ENCODE measurements at places on chromosomes 1 and 21.

DNA sequence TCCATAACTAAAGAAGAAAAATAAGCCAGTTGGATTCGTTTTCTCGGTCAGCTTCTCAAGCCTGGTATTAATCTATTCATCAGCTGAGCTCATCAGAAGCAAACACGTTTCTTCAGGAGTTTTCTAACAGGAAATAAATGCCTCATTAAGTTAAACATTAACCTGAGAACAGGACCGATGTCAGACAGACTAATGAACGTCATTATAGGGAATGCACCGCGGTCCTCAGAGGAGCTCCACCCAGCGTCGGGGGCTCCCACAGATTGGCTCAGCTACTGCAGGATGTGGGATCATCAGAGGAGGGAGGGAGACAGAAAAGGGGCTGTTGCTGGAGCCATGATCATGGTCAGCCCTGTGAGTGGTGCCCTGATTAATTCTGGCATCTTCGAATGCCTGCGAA, 615.4 kb downstream of the PTPRU start:
- no peak for DNase-seq

DNA sequence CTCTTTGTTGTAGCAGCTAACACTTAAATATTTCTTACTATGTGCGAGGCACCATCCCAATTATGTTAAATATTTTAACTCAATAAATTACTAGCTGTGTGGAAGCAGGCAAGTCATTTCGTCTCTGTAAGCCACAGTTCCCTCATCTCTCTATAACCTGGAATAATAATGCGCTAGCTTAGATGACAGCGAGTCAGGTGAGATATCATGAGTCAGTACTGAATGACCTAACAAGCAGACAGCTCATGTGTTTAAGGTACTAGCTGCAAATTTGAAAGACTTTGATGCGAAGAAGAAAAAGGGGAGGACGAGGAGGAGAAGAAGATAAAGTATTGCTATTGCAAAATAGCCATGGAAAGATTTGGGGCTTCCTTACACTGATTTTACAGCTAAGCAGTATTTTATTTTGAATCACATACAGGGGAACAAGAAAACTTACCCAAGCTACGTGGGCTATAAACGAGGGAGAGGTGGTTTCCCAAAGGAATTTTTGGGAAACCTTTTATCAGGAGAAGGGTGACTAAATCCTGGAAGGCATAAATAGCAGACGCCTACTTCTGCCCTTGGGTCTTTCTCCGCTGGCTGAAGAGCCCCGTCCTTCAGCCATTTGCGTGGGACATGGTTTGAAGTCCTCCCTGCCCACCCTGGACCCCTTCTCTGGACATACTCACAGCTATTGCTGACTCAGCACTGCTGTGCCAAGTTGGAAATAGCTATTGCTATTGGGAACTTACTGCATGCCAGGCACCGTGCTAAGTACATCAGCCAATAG, 8.9 kb downstream of the CITED4 start:
- DNase-seq = no peak

DNA sequence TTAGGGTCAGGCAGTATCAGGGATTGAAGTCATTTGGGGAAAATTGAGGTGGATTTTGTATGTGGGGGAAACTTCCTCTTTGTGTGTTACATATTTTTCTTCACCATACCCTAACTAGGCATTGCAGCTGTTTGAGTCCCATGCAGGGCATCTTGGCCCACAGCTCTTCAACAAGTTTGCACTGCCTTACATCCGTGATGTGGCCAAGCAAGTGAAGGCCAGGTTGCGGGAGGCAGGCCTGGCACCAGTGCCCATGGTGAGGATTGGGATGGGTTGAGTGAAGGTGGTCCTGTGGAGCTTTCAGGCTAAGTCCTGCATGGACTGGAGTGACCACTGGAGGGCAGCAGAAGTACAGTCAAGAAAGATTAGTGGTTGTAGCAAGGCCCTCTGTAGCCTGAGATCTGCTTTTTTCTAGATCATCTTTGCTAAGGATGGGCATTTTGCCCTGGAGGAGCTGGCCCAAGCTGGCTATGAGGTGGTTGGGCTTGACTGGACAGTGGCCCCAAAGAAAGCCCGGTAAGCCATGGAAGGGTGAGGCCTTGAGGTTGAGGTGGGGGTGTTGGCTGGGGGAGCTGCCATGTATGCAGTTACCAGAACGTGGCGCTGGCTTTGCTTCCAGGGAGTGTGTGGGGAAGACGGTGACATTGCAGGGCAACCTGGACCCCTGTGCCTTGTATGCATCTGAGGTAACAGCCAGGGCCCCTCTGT, 2.4 kb downstream of the UROD start:
- peak; percentile 50 for DNase-seq

- DNase-seq = no peak
These were observed 50.3 kb downstream of the ARID4B start for GRCh38 chr1:235277709-235278108.

DNA sequence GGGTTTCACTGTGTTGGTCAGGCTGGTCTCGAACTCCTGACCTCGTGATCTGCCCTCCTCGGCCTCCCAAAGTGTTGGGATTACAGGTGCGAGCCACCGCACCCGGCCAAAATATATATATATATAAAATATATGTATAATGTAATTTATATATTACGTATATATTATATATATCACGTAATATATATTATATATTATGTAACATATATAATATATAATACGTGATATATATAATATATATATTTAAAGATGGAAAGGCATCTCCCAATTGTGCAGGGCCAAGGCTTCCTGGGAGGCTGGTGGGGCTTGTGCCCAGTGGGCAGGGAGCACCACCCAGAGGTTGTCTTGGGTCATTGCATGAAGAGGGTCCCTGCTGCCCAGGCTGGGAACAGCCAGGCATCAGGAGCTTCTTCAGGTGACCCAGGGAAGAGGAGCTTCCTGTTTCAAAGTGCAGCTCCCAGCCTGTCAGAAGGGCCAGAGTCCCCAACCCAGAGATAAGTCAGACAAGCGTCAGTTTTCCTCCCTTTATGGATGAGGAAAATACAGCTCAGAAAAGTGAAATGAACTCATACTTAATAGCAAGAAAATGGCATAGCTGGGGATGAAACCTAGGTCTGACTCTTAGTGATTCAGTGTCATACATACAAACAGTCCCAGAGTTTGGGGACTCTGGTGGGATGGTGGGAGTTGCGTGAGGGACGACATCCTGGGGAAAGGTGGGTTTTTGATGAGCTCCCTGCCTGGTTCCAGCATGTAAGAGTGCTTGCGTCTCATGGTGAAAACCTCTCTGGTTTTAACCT, 12.0 kb downstream of the UBE2Q1 start:
- no peak for DNase-seq

DNA sequence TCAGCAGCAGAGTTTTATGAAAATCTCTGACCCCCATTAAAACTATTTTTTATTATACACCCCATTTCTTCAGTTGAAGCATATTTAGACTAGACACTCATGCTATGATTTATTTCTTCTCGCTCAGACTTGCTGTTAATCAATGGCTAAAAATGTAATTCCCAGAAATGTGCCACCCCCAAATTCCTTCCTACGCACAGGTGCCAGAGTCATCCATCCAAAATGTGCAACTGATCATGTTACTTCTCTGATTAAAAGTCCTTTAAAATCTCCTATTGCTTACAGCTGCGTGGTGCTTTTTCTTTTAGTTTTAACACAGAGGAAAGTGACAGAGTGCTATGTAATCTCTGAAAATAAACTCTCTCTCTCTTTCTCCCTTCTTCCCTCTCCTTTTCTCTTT, 954.4 kb downstream of the NCAM2 start:
- DNase-seq = no peak

GRCh38 chr1:203351037-203351625, at the start of gene FMOD:
Gene FMOD (minus strand): TSS chr1:203351122. CDS start chr1:203348270, 2,852 bp downstream.
- DNase-seq = no peak

GRCh38 chr1:24964811-24965570, 34.9 kb upstream of the RUNX3 start:
- DNase-seq = peak; percentile 50

DNA sequence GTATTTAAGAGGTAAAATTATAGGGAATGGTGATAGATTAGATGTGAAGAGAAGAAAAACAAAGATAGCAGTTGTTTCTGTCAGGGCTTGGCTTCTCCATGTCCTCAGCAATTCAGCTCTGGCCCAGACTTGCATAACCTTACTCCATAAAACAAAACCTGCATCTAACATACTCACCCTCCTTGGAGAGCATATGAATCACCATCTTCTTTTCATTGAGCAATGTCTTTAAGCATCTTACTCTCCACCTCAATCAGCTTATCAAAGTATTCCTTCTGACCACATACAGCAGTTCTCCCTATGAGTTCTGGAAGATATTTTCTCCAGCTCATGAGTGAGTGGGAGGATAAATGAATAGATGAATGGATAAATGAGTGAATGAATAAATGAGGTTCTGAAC, 49.0 kb downstream of the RAB3B start:
- DNase-seq = no peak

DNA sequence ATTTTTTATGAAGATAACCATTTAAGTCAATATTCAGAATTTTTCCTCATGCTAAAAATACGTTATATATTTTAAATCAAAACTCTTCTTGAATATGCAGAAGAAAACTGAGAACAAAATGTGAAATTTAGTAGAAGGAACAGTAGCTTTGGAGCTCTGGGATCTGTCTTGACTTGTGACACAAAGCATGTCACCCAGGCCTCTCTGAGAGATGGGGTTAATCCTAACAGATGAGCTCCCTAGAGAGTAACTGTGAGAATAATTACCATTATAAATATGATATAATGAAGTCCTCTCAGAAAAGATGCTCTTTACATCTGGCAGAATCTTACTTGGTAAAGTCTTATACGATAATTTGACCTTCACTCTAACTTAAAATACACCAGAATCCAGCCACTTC, 272.0 kb downstream of the PTPRC start:
- no peak for DNase-seq

GRCh38 chr1:183966487-183966886, 71.0 kb downstream of the COLGALT2 start:
- DNase-seq = no peak

DNA sequence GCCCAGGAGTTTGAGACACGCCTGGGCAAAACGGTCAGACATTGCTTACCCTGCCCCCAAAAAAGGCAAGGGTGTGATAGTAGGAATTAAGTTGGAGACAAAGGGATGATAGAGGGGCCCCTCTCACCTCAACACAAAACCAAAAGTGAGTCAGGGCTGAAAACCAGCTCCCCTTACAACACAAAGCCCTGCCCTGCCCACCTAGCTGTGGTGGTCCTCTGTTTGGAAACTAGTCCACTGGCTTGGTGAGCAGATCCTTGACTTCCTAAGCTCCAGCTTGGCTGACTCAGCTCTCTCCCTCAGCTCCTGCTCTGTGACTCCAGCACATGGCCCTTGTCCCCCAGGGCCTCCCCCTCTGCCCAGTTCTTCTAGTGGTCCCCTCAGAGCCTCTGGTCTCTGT, 603.8 kb downstream of the PTPRC start:
- DNase-seq = no peak

- no peak for DNase-seq
These were observed 79.8 kb downstream of the PCBP3 start for GRCh38 chr21:45723049-45723958.

DNA sequence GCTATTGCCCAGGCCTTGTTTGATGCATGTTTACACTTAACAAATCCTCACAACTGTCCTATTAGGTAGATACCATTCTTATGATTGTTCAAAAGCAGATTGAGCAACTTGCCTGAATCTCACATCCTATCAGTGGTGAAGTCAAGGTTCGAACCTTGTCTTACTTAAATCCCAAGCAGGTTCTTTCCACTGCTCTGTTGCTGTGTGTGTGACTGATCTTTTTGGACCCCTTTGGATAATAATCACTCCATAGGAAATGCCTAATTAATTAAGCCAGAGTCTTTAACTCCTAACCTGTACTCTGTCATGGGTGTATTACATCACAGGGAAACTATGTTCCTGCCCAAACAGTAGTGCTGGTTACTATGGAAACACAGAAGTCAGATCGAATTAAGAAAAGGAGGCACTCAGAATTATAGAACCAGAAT, 84.2 kb downstream of the SPATA46 start:
- DNase-seq = no peak

GRCh38 chr1:40306296-40306695, 10.8 kb downstream of the COL9A2 start:
- DNase-seq = no peak

- DNase-seq = no peak
These were observed 1.5 kb downstream of the KCNC4 start for GRCh38 chr1:110211496-110212168.

DNA sequence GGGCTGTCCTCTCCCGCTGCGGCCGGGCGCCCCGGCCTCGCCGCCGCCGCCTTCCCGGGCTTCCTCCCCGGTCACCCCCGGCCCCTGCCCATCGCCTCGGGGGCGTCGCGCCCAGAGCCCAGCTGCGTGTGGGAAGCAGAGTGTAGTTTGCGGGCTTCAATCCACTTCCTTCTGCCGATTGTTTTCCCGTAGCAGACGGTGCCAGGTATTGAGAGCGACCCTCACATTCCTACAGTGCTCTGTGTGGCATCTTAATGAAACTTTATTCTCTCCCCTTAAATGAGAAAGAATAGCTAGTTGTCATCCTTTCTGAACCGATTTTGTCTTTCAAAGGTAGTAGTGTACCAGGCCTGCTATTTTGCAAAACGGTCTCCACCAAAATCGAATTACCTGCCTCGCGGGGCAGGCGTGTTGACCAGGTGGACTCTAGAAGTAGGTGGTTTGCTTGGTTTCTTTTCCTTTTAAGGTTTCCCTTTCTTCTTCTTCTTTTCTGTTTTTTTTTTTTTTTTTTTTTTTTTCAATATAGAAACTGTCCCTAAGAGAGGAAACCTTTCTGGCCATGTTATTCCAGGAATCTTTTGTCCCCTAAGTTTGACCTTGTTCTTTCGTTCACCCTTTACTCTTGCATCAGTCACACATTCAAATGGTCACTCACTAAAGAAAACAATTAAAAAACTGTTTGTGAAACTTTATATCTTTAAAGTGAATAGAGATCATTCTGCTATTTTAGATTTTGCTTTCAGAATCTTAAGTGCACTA, 881 bp downstream of the USP25 start:
- DNase-seq = no peak

DNA sequence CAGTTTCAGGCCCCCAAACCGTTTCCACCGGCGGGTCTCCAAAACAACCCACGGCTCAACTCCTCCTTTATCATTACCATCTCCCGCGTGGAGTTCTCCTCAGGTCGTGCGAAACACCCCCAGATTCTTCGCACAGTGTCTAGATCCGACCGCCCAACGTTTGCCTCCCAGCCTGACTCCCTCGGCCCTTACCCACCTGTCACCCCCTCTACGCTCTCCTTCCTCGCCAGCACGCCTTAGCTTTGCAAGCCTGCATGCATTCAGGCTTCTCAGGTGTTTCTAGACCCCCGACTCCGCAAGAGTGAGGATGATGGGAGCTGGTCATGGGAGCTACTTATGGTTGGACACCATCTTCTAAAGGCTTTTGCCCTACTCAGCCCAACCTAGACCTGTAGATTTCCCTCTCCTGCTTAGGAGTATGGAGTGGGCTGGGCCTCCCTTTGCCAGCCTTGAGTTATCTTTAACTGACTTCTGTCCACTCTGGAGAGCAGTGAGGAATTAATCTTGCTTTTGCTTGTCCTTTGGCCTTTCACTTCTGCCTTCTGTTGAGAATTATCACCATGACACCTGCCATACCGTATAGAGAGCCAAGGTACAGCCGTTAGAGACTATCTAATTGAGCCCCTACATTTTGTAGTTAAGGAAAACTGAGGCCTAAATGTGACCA, 865 bp downstream of the ATP5IF1 start:
- no peak for DNase-seq

GRCh38 chr1:4053160-4053748, 153.2 kb upstream of the C1orf174 start:
- DNase-seq = no peak

- DNase-seq = no peak
These were observed 29.5 kb downstream of the AK4 start for GRCh38 chr1:65177457-65177856.

Measured in AG04449 (cell line).